Hematopoietic multipotent progenitor cell (in vitro differentiated cells): ENCODE measurements at places on chromosomes 1 and 21. TPM values are rescaled to one million over a fixed set of nuclear protein-coding genes. Genes with fewer than 3 reads are reported as not detected.

The IVL gene
- not detected for total RNA-seq

The BEND5 gene
- total RNA-seq, result 9.2 TPM

The PTGER3 gene
- total RNA-seq, result 1.9 TPM

The EPHB2 gene
- total RNA-seq, result under 0.01 TPM

The SOAT1 gene
- total RNA-seq, result 7.5 TPM

The HUNK gene
- total RNA-seq, result not detected

The KRTAP21-3 gene
- total RNA-seq, result not detected

The SYT14 gene
- not detected for total RNA-seq

The CAMK2N1 gene
- total RNA-seq, result not detected

The PTPRC gene
- 281 TPM for total RNA-seq

The AGRN gene
- 3.8 TPM for total RNA-seq

The CFHR2 gene
- not detected for total RNA-seq

The TRAF3IP3 gene
- total RNA-seq, result 32.9 TPM

The SAMSN1 gene
- 10.0 TPM for total RNA-seq

The KRTAP7-1 gene
- total RNA-seq, result not detected

The AIRE gene
- 0.27 TPM for total RNA-seq

The SLC37A1 gene
- total RNA-seq, result 50.9 TPM

The RERE gene
- total RNA-seq, result 61.9 TPM

The PLXNA2 gene
- 0.27 TPM for total RNA-seq

The ADAMTS5 gene
- under 0.01 TPM for total RNA-seq

The IQGAP3 gene
- total RNA-seq, result 1.9 TPM

The CLDN19 gene
- under 0.01 TPM for total RNA-seq

The PADI6 gene
- not detected for total RNA-seq

The FCRL5 gene
- 1.1 TPM for total RNA-seq

The ACOT11 gene
- total RNA-seq, result 23.7 TPM

The ATP8B2 gene
- total RNA-seq, result 154 TPM

The THEM5 gene
- total RNA-seq, result not detected

The FLG2 gene
- total RNA-seq, result under 0.01 TPM

The CR2 gene
- total RNA-seq, result 0.54 TPM

The MIXL1 gene
- total RNA-seq, result 1.6 TPM

The TDRD5 gene
- total RNA-seq, result under 0.01 TPM

The ASCL5 gene
- total RNA-seq, result not detected

The BARHL2 gene
- total RNA-seq, result not detected

The LPAR3 gene
- total RNA-seq, result 0.27 TPM

The TNFRSF9 gene
- total RNA-seq, result under 0.01 TPM

The UMODL1 gene
- 2.4 TPM for total RNA-seq

The TAL1 gene
- total RNA-seq, result 70.6 TPM

The CFHR3 gene
- total RNA-seq, result not detected

The VN1R5 gene
- total RNA-seq, result not detected

The C1orf167 gene
- not detected for total RNA-seq

The CACNA1S gene
- total RNA-seq, result not detected

The HAPLN2 gene
- under 0.01 TPM for total RNA-seq
